ENCODE measurements at places on chromosomes 1 and 21. TPM values are rescaled to one million over a fixed set of nuclear protein-coding genes. Genes with fewer than 3 reads are reported as not detected.

TMPRSS2 gene
- total RNA-seq: not detected

ERICH3 gene
- total RNA-seq: not detected

GABRD gene
- total RNA-seq: not detected

CYP4Z1 gene
- total RNA-seq: 2.5 TPM

PLD5 gene
- 0.36 TPM for total RNA-seq

NECTIN4 gene
- 0.72 TPM for total RNA-seq

CLCA1 gene
- total RNA-seq: not detected

ELAPOR1 gene
- 3.3 TPM for total RNA-seq

C21orf91 gene
- 8.3 TPM for total RNA-seq

EMC1 gene
- total RNA-seq: 54.3 TPM

ZBTB48 gene
- 13.6 TPM for total RNA-seq

DMBX1 gene
- total RNA-seq: not detected

ALX3 gene
- total RNA-seq: not detected

OR2T8 gene
- total RNA-seq: not detected

PTPN22 gene
- 3.3 TPM for total RNA-seq

LEMD1 gene
- total RNA-seq: 1.7 TPM

KRTAP11-1 gene
- not detected for total RNA-seq

CFAP107 gene
- total RNA-seq: not detected

FCAMR gene
- total RNA-seq: not detected

AIRE gene
- total RNA-seq: not detected

PLXNA2 gene
- total RNA-seq: 28.1 TPM

OR2T3 gene
- not detected for total RNA-seq

MYOG gene
- total RNA-seq: not detected

GJC2 gene
- 2.9 TPM for total RNA-seq

APCS gene
- not detected for total RNA-seq

OR6K3 gene
- total RNA-seq: not detected

CA6 gene
- not detected for total RNA-seq

SH3BGRL3 gene
- total RNA-seq: 124 TPM

Data from omental fat pad (tissue), 4 donors.